T-helper 9 cell (primary cell): ENCODE measurements at places on chromosomes 2 and 18.

DNA sequence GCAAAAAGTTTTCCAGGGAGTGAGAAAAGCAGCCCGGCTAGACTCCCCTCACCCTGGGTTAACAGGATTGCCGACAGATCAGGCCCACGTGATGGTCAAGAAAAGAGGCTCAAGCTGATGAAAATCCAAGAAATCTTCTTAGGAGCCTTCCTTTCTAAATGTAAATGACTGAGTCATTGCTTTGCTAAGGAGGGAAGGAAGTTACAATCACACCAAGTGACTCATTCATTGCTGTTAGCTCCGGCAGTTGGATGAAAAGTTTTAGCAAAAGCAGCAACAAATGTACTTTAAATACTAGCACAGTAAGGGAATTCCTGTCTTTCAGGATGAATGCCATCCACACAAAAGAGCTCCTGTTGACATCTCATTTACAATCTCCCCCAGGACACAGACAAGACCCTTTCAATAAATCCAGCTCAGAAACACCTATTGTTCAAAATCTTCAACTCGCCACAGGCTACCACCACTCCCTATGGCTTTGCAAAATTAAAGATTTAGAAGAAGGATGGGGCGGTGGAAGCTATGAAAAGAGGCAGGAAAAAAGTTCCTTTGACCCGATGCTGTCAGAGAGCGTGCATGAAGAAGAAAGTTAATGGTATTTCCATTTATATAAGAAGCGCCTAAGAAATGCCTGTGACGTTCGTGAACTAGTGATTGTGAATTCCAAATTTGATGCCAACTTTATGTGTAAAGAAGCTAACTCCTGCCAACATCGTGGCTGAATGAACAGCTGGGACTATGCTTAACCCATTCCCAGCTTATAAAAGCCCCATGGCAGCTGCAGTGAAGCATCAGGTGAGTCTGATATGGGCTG is 153.7 kb downstream of the TGIF1 start:
- DNase-seq = no peak

- DNase-seq = no peak
These were observed 33.9 kb upstream of the POMC start for GRCh38 chr2:25202275-25202674.

- DNase-seq = no peak
These were observed 230.7 kb downstream of the RND3 start for GRCh38 chr2:150256736-150257135.

- DNase-seq = no peak
These were observed 928.5 kb upstream of the CELF4 start for GRCh38 chr18:38494065-38494464.

- DNase-seq = peak; percentile 51
These were observed 48.5 kb upstream of the PROKR1 start for GRCh38 chr2:68594674-68595492.

DNA sequence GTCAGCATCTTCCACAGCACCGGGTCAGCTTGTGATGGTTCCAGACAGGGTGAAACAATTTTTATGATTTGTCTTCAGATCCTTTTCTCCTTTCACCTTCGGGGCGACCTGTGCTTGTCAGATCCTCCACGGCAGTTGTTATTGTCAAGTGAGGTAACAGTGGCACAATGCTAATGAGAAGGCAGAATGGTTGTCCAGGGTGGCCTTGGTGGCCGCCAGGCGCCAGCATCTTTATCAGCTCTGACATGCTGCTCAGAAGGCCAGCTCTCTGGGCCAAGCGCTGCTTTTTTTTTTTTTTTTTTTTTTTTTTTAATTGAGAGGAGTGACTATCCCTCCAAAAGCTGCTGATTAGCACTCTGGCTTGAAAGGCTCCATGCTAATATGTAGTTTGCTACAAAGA is 52.3 kb upstream of the MGAT5 start:
- DNase-seq = no peak

GRCh38 chr18:23538001-23538400 is 34.7 kb downstream of the RMC1 start:
- DNase-seq = no peak

GRCh38 chr2:161418715-161419637 is 2.9 kb downstream of the TBR1 start:
- no peak for DNase-seq

DNA sequence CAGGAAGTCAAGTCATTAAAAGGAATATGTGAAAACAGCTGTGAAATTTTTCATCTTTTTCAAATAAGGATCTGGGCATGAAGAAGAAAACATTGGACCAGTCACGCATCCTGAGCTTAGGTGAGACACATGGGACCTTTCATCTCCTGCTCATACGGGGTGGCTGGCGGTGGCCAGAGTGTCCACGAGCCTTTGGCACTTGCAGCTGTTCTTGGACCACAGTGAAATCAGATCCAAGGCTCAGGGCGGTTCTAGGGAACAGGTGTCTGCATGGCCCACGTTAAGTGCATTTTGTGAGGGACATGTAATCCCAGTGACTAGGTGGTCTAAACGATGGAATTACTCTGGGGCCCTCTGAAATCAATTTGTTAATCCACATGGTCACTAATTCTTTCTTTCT is 212.7 kb upstream of the COPS8 start:
- no peak for DNase-seq

- DNase-seq = no peak
These were observed 98.5 kb upstream of the KCTD1 start for GRCh38 chr18:26646901-26647300.
